OCI-LY7 (cell line): ENCODE measurements at places on chromosomes 7 and 10. TPM values are rescaled to one million over a fixed set of nuclear protein-coding genes. Genes with fewer than 3 reads are reported as not detected.

- no peak for DNase-seq
These were observed 269.6 kb downstream of the ELFN1 start for GRCh38 chr7:1939434-1940401.

DNA sequence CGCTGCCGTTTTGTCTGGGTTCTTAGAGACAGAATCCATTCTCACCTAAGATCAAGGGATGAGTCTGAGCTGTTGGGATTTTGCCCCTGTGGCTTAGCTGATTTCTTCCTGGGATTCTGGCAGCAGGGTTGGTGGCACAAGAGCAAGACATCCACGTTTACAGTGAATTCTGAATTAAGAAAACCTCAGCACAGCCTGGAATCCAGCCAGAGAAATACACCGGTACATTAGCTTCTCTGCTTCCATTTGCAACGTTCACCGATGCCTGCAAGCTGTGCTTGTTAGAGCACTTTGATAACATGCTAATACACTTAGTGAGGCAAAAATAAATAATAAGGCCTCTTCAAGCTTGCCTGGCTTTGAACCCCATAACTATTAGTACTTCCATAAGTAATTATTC is 569.8 kb downstream of the CALN1 start:
- DNase-seq: no peak

The HOXA2 gene
- total RNA-seq: 0.42 TPM in 1 of 2 replicates, not detected in the other

The HIF1AN gene
- total RNA-seq: 44.6 and 46.2 TPM in 2 replicates

DNA sequence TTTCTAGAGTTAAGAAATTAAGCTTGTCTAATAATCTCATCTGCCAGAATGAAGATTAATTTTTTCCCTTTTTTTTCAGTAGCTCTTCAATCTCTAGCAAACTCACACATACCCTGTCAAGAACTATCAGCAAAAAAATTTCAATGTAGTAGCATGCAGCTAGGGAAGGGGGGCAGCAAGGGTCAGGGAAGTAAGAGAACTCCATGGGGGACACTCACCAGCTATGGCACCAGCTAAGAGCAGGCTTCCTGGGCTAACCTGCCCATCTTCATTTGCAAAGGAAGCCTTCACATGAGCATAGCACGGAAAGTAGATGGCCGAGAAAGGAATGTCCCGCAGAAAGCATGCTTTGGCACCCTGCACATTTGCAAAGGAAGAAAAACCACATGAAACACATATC is 190.4 kb downstream of the SLC25A13 start:
- no peak for DNase-seq

The MNX1 gene
- total RNA-seq: 4.7 and 5.7 TPM in 2 replicates

- DNase-seq: no peak
These were observed 128.3 kb downstream of the ADARB2 start for GRCh38 chr10:1608851-1609647.

- no peak for DNase-seq
These were observed 5.0 kb downstream of the TPK1 start for GRCh38 chr7:144830811-144831210.

The HIBADH gene
- 19.2 TPM in 2 replicates for total RNA-seq

DNA sequence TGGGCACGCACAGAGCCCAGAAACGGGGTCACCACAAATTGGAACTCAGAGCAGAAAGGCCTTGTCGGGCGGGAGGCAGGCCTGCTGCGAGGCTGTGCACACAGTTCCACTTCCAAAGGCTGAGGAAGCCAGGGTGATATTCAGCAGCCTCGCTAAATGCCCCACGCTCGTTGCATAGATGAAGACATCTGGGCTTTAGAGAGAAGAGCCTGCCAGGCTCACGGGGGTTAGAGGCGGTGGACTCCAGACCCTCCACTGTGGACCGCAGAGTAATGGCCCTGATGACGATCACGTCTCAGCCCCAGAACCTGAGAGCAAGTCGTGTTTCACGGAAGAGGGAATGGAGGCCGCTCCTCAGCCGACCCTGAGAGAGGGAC is 104.2 kb downstream of the DNAJB6 start:
- DNase-seq: no peak

DNA sequence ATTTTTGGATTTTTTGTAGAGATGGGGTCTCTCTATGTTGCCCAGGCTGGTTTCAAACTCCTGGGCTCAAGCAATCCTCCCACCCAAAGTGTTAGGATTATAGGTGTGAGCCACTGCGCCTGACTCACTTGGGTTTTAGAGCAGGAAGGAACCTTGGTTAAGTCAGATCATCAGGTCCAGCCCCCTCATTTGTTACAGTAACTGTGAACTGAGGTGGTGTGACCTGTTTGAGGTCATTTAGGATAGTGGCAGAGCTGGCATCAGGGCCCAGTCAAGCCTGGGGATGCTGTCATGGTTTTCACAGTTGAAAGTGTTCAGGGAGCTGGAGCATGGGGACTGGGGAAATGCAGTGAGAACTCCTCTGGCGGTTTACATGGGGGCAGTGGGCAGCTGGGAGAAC is 159.6 kb downstream of the TAX1BP1 start:
- DNase-seq: no peak

The PFKFB3 gene
- total RNA-seq: 36.7 and 50.7 TPM in 2 replicates

GRCh38 chr10:114917927-114918672 is 19.9 kb upstream of the TRUB1 start:
- DNase-seq: no peak

GRCh38 chr7:74263399-74264120 is 9.4 kb upstream of the RFC2 start:
- DNase-seq: no peak

DNA sequence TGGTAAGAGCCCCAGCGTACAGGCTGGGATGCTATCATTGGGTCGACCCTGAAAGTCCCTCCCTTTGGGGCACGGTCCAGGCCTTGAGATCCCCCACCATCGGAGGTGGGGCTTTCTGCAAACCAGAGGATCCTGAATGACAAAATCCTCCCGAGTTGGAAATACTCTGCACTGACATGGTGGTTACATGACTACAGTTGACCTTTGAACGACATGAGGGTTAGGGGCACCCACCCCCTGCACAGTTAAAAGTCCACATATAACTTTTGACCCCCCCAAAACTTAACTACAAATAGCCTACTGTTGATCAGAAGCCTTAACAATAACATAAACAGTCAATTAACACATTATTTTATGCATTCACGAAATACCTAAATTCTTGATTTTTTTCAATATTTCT is 13.1 kb downstream of the HSPA12A start:
- DNase-seq: no peak

DNA sequence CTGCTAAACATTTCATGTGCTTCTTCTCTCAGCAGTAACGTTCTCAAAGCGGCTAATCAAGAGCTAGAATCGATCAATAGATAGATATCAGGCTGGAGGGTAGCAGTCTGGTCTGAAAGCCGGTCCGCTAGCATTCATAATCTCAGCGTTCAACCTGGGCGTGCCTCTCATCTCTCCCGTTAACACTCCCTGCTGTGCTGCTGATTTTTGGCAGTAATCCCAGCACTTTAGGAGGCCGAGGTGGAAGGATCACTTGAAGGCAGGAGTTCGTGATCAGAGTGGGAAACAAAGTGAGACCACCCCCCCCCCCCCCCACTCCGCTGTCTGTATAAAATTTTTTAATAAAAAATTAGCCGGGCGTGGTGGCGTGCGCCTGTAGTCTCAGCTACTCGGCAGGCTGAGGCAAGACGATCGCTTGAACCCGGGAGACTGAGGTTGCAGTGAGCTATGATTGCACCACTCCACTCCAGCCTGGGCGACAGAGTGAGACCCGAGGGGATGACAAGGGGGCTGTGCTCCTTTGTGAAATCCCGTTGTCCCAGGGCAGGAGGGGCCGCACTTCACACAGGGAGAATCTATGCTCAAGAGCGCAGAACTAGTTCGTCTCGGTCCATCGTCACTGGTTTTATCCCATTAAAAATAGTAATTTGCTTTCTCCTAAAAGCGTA is 624 bp upstream of the CEP55 start:
- DNase-seq: peak; percentile 19
